ENCODE measurements at places on chromosomes 4 and X.

GRCh38 chrX:131633285-131633917 lies 89.5 kb downstream of the OR13H1 start:
- DNase-seq: peak; percentile 38

- DNase-seq: no peak
Observed at GRCh38 chrX:19772096-19772821, 115.1 kb downstream of the SH3KBP1 start.

- no peak for DNase-seq
Observed at GRCh38 chr4:122692641-122693520, 39.6 kb upstream of the BBS12 start.

DNA sequence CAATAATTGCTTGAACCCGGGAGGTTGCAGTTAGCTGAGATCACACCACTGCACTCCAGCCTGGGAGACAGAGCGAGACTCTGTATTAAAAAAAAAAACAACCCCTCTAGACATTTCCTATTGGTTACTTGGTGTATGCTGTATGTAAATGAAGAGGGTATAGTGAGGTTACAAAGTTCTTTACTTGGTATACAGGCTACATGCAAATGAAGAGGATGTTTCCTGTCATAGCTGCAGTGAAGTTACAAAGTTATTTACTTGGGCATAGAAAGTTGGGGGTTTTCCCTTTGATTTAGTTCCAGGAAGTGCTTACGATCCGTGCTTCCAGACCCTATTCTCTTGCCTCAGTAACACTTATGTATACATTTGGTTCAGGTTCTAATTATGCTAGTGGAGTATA lies 38.4 kb upstream of the CLNK start:
- DNase-seq: no peak

DNA sequence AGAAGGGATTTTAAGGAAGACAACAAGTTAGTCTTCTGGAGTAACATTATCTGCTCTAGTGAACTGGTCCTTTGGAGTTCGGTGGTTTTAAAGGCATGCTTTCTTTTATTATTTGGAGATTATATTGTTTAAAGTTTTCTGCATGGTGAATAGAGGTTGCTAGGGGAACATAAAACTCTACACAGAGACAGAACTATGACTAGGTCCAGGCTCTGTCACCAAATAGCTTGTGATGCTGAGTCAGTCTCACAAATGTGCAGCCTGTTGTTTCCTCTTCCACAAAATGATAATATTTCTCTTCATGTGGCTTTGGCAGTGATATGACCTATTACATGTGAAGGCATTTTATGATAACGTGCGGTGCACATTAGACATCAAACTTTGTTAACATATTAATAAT lies 132.6 kb downstream of the PACRGL start:
- DNase-seq: no peak

DNA sequence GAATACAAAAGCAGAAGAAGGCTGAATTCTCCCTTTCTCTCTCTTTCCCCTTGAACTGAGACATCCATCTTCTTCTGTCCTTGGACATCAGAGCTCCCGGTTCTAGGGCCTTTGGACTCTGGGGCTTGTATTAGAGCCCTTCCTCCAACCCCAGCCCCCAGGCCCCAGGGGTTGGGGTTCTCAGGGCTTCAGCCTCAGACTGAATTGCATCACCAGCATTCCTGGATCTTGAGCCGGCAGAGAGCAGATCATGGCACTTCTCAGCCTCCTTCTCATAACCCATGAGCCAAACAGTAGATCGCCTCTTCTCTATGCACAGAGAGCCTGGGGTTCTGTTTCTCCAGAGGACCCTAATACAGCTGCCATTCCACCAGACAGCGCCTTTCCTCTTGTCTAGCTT lies 25.3 kb upstream of the CLDN24 start:
- no peak for DNase-seq

GRCh38 chrX:38616904-38617303 lies 55.6 kb downstream of the TSPAN7 start:
- no peak for DNase-seq

- no peak for DNase-seq
Observed at GRCh38 chr4:147610686-147611085, 6.5 kb upstream of the TMEM184C start.

DNA sequence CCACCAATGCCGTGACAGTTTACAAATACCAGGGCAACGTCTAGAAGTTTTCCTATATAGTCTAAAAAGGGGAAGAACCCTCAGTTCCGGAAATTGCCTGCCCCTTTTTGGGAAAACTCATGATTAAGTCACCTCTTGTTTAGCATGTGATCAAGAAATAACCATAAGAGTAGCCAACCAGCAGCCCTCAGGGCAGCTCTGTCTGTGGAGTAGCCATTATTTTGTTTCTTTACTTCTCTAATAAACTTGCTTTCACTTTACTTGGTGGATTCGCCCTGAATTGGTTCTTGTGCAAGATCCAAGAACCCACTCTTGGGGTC lies 20.0 kb upstream of the HOPX start:
- DNase-seq: no peak

DNA sequence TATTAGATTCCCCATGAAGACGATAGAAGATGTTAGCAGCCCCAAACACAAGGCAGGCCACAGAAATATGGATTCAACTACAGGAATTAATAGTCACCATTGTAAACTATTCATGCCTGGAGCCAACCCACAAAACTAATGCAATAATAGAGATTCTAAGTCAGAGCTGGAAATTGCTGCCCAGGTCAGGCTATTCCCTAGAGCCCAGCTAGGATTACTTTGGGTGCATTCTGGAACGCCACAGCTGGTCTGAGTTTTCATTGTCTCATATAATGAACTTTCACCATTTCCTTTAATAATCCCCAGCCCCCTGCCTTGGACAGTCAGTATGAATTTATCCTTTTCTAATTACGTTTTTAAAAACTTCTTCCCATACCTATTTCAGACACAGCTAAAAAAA lies 252.6 kb downstream of the PAPSS1 start:
- DNase-seq: no peak

GRCh38 chrX:51332188-51332942 lies at the start of gene NUDT10:
TSS of gene NUDT10 (plus strand) at chrX:51332822. CDS start at chrX:51332966, 144 bp downstream.
- no peak for DNase-seq

DNA sequence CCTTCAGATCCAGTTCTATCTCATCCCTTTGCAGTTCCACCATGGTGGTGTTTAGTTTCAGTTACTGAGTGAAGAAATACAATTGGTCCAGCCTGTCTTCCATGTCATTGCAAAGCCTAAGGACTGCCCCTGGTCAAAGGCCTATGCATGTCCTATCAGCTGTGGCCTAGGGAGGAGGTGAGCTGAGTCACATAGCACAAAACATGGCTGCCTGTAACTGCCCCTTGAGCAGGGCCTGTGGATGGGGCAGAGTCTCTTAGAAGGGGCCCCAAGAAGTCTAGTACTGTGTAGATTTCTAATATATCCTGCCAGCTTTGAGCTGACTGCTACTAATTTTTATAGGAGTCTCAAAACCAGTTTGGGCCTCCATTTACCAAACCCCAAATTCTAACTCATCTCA lies 296.7 kb downstream of the FBXW7 start:
- DNase-seq: no peak

- peak; percentile 59 for DNase-seq
Observed at GRCh38 chrX:18873189-18873791, 110.6 kb downstream of the PHKA2 start.

- no peak for DNase-seq
Observed at GRCh38 chr4:116328261-116328860, 757.0 kb downstream of the TRAM1L1 start.

GRCh38 chr4:122047456-122048425 lies 95.9 kb upstream of the TRPC3 start:
- DNase-seq: no peak

DNA sequence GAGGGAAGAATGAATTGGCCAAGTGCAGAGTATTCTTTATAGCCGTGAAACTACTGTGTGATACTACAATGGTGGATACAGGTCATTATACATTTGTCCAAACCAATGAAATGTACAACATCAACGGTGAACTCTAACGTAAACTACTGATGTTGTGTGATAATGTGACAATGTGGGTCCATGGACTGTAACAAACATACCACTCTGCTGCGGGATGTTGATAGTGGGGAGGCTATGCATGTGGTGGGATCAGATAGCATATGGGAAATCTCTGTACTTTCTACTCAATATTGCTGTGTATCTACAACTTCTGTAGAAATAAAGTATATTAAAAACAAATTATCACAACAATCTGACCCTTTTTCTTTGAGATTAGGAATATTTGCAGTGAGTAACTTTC lies 101.1 kb downstream of the TEX13C start:
- no peak for DNase-seq

- DNase-seq: no peak
Observed at GRCh38 chr4:112747036-112747435, 110.1 kb downstream of the LARP7 start.

- no peak for DNase-seq
Observed at GRCh38 chr4:71004281-71004851, 10.9 kb downstream of the DCK start.

DNA sequence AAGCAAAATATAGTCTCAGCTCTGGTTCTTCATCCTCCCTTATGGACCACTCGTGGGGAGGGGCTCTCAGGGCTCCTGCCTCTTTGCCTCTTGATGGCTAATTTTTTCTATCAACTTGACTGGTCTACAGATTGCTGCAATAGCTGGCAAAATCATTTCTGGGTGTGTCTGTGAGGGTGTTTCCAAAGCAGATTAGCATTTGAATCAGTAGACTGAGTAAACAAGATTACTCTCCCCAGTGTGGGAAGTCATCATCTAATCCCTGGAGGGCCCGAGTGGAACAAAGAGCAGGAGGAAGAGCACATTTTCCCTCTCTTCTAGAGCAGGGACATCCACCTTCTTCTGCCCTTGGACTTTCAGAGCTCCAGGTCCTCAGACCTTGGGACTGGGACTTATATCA lies 153.5 kb downstream of the STK32B start:
- DNase-seq: no peak

- DNase-seq: no peak
Observed at GRCh38 chr4:5448221-5448620, 260.1 kb downstream of the EVC2 start.

GRCh38 chr4:5337731-5338130 lies 286.5 kb downstream of the STK32B start:
- no peak for DNase-seq

GRCh38 chrX:44280116-44280515 lies 63.4 kb downstream of the EFHC2 start:
- DNase-seq: no peak

GRCh38 chrX:133653358-133653757 lies 238.1 kb upstream of the GPC4 start:
- no peak for DNase-seq
